ENCODE measurements at places on chromosomes 2 and 18.
A peak's percentile ranks its signal among the peaks of the same experiment; 100 is the strongest.

DNA sequence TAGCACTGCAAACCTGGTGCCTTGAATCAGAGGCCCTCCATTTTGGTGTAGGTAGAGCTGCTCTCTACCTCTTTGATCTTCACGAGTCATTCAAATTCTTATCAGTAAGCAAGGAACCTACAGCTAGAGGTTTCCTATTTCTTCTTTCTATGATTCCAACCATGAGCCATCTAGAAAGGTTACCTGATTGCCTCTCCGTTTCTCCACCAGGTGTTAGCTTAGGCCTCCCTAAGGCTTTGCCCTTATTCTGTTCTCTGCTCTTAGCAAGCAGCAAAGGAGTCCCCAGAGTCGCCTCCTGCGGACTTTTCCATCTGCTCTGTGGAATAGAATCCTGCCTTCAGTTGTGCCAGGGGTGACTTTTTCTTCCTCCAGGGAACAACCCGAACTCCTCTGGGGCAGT lies 173.6 kb downstream of the GRB14 start:
- no peak for DNase-seq

- DNase-seq = peak; percentile 6
Observed at GRCh38 chr2:238202326-238203093, 985 bp downstream of the ILKAP start.

- no peak for DNase-seq
Observed at GRCh38 chr2:223043164-223043941, 8.6 kb upstream of the KCNE4 start.

DNA sequence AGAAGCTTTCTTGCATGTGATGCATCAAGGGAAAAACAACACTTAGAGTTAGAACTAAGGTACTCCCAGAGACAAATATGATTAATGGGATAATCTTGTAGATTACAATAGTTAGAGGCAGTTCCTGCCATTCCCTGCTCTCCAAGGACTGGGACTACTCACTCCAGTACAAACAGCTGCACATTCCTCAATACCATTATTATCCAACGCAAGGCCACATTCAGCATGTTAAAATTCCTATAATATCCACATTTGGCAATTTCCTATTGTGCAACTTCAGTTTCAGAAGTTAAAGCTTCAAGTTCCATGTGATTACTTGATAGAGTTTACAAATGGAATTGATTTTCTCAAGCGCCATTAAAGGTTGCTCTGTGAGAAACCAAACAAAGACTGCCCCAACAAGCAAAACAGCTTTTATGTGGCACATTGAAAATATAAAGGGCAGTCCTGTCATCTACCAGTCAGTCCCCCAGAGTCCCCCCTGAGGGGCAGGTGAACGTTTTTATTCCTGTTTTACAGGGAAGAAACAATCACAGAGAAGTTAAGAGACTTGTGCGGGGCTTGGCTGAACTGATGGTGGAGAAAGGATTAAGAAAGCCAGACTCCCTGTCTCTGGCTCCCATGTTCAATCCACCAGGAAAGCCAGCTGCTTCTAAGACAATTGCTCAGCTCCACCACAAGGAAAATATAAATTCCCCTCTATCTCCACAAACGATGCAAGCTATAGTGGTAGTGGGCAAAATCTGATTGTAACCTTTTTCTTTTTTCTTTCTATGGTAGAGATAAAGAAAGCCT lies 72.6 kb downstream of the TXNL1 start:
- DNase-seq = peak; percentile 89

DNA sequence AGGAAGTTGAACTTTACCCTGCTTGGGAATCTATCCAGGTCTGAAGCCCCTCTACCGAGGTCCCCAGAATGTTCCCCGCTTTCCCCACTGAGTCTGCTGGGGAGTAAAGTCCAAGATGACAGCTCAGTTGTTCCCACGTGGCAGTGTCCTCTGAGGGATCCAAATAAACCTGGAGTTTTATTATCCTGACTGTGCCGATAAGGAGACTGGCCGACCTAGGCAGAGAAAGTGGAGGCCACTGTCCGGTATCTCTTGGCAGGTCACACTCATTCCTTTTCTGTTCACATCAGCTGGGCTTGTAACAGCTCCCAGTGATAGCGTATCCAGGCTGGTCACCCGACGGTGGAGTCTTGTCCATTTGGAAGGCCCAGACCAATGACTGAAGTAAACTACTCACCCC lies 27.5 kb upstream of the C18orf32 start:
- no peak for DNase-seq

GRCh38 chr2:179275253-179276012 lies 10.8 kb upstream of the SESTD1 start:
- DNase-seq = no peak

DNA sequence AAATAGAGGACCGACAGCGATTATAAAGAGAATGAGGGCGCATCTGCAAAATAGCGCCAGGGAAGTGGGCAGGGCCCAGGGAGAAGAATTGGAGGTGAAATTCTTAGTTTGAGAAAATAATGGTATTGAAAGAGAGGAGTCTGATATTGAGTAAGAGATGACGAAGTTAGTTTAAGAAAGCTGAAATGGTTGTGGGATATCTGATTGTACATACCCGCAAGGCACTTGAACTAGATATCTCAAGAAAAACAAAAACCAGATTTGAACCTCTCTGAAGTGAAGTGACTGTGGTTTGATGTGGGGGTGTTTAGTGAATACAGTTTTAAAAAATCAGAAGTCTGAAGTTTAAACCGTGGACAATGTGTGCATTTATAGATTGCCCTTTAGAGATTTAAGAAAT lies 38.9 kb downstream of the ZNF532 start:
- DNase-seq = no peak

DNA sequence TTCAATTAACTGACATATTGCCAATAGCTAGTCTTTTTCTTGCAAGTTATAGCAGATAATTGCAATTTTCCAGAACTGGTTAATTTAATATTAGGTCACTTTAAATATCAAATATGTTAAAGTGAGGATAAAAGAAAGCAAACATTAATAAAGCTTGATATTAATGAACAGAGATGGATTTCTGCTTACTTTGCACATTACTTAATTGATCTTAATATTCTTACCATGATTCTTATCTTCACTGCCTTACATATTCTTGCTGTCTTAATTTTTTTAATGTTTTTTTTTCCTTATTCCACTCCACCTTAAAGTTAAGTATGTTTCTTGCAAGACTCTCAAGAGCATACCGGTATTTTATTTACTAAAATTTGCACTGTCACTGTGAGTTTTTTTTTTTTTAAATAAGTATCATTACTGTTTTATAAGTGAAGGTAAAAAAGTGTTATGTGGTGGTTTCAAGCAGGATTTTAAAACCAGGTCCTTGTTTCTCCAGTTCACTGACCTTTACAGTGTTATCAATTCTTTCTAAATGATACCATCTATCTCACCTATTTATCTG lies 33.9 kb downstream of the PPP3R1 start:
- no peak for DNase-seq

DNA sequence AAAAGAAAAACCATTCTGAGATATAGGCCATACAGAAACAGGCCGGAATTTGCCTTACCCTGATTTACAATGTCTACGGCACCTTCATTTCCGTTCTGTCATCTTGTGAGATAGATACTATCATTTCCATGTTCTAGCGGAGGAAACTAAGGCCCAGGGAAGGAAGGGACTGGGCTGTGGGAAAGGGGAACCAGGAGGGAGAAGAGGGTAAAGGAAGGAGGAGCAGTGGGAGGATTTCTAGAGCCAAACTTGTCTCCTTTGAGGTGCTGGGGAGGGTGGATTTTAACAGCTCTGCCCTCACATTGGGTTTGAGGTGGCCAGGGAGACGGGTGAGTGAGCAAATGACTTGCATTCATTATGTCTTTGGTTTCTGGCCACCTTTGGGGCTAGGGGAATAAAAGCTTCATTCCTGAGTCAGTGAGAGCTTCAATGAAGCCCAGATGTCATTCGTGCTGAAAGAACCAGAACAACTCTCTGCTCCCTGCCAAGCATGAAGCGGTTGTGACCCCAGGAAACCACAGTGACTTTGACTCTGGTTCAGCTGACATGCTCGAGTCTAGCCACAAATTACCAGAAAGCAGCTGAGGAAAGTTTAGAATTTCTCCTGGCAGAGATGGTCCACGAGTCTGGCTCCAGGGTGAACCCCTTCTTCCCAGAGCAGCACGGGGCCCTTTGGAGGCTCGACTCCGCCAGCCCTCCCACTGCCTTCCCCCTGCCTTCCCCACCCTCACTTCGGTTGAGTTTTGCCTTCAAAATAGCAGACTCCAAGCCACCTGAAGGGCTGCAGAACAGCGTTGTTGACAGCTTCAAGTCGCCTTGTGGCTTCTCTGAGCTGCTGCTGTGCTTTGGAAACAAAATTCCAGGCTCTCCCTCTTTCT lies 3.8 kb downstream of the ACTG2 start:
- peak; percentile 87 for DNase-seq

- no peak for DNase-seq
Observed at GRCh38 chr2:22326250-22326649, 1058.7 kb upstream of the KLHL29 start.

Data from GM04504 (cell line).